ENCODE measurements at places on chromosomes 11 and 22. TPM values are rescaled to one million over a fixed set of nuclear protein-coding genes. Genes with fewer than 3 reads are reported as not detected.

The PITPNB gene
- 40.0 TPM for polyA plus RNA-seq

The ZC3H12C gene
- polyA plus RNA-seq, result 9.0 TPM

The GRM5 gene
- polyA plus RNA-seq, result not detected

The NPAS4 gene
- polyA plus RNA-seq, result 0.28 TPM

The DYNC2H1 gene
- polyA plus RNA-seq, result 10.1 TPM

The RIC8A gene
- polyA plus RNA-seq, result 60.2 TPM

The RAG2 gene
- 0.19 TPM for polyA plus RNA-seq

The APOL4 gene
- 20.3 TPM for polyA plus RNA-seq

The MMP11 gene
- 9.1 TPM for polyA plus RNA-seq

The GPR83 gene
- 0.23 TPM for polyA plus RNA-seq

The SH3BP1 gene
- 10.5 TPM for polyA plus RNA-seq

- no peak for DNase-seq
Measured at GRCh38 chr11:27466363-27466762, 6.2 kb downstream of the LGR4 start.

- no peak for DNase-seq
Measured at GRCh38 chr11:128052912-128053641, 534.3 kb downstream of the ETS1 start.

- no peak for DNase-seq
Measured at GRCh38 chr22:35677460-35678187, 29.4 kb downstream of the APOL6 start.

DNA sequence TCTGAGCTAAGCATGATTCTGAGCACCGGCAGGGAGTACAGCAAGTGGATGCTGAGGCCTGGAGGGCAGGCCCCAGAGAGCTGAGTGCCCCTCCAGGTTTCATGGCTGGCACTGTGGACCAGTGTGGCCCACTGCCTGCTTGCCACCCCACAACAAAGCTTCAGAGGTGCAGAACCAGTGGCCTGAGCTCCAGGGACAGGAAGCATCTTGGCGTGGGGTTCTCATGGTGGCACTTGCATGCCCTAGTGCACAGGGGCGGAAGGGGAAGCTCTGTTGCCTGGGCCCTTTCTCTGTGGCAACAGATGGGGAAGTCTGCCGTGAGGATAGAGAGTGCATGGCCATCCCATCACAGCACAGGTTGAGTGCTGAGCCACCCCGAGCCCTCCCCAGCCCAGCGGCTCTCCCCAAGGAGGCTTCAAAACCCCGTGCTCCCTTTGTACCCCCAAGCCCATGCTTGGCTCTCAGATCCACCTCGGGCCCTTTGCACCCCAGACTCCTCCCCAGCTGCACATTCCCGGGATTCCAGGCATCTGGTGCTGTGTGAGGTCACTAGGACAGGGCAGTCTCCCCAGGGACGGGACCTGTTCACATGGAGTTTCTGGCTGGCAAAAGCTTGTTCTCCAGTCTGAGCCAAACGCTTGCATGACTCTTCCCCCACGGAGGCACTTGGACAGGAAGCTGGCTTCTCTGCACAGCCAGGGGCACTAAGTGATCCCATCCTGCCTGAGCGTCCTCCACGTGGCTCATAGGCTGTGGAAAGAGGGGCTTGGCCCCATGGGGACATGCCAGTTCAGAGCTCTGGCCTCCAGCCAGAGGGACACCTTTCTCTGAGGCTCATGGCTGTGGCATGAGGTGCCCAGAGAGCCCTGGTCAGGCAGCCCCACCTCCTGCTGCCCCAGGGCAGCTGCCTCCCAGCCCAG is 4.2 kb downstream of the SLC25A1 start:
- no peak for DNase-seq

DNA sequence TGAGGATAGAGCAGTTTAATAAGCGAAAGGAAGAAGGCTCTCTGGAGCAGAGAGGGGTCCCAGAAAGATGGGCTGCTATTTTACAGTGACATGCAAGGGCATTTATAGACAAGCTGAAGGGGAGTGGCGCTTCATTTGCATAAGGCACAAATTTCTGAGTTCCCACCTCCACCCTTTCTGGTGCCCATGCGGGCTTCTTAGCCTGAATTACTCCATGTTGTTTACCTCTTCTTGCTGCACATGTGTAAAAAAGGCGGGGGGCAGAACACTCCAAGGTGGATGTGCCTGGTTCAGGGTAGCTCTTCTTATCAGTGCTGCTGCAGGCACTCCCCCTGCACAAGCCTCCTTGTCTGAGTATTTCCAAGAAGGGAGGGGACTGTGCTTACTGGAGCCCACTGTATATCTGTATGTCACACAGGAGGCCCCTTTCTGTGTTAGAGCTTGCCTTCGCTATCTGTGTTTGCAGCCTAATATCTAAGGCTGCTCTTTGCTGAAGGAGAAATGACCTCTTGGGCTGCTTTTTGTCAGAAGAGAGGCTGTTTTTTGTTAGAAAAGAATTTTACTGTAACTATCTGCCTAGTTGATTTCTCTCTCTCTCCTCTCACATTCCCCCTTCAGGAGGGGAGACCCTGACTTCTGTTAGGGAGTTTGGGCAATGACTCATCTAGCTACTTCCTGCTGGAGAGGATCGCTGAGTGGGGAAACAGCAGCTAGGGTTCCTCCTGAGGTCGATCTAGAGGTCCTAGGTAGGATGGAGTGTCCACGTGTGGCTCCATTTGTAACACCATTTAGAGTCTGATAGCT is 1057.0 kb upstream of the CNTN5 start:
- no peak for DNase-seq

DNA sequence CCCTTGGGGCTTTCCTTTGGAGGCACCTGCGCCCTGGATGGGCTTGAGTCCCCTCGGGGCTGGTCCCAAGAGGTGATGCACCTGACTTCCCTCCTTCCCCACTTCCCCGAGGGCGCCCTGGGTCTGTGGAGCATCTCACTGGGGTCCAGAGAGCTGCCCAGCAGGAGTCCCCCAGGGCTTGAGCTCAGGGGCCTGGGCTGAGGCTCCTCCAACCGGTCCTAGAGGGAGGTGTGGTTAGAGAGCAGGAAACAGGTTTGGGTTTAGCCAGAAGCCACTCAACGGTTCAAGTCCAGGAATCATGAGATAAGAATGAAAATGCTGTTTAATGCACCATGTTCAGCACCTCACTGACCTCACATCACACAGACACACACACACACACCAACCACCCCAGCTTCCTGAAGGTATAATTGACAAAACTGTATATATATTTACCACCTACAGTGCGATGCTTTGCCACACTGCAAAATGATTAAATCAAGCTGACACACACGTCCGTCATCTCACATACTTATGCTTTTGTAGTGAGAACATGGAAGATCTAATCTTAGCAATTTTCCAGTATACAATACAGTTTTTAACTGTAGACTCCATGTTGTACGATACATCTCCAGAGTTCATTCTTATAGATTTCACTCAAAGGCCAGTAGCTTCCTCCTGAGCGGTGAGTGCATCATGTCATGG is 628 bp upstream of the IGLL1 start:
- no peak for DNase-seq

DNA sequence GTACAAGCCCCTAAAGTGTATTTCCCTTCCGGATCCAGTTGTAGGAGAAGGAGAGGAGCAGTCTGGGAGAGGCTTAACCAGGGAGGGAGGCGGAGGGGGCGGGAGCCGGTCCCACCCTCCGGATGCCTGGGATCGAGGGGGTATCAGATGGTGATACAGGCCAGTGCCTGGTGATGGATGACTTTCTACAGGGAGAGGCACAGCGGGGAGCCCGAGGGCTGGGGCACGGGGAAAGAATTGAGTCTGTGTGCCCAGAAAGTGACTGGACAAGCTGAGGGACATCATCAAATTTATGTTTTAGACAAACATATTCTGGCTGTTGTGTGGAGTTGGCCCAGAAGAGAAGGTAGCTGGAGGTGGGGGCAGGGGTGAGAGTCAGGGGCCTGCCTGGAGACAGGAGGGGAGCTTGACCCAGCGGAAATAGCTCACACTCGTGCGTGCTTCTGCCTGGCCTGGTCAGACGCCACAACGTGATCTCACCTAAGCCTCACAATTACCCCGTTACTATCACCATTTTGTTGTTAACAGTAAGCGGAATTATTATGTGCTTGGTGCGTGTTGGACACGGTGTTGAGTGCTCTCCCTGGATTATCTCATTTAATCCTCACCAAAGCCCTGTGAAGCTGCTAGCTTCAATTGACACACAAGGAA is 42.4 kb downstream of the AMPD3 start:
- no peak for DNase-seq

GRCh38 chr11:35146711-35147110 is 7.7 kb downstream of the CD44 start:
- no peak for DNase-seq

GRCh38 chr11:96015906-96016565 is 92.1 kb upstream of the MTMR2 start:
- no peak for DNase-seq

GRCh38 chr11:17014833-17015626 is 816 bp upstream of the PLEKHA7 start:
- no peak for DNase-seq

- DNase-seq, result no peak
Measured at GRCh38 chr11:838441-839279, 3.7 kb downstream of the POLR2L start.

DNA sequence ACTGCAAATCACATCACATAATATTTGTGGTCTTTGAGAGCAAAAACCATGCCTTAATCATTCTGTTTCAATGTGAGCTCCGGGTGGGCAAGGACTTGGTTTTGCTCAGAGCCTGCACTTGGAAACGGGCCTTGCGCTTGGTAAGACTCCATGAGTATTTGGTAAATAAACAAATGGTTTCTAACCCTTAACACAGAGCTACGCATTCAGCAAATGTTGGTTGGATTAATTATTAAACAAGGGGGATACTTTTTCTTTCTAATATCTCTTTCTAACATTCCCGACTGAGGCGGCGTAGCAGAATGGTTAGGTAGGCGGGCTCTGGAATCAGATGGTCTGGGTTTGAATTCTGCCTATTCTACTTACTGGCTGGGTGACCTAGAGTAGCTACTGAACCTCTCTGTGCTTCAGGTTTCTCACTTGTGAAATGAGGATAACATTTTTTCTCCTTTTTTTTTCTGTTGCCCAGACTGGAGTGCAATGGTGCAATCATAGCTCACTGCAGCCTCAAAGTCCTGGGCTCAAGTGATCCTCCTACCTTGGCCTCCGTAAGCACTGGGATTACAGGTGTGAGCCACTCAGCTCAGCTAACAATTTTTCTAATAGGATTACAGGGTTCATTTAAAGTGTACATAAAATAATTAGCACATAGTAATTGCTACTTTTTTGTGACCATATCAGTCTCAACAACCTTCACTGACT is 3.4 kb upstream of the FAM83F start:
- DNase-seq, result no peak

DNA sequence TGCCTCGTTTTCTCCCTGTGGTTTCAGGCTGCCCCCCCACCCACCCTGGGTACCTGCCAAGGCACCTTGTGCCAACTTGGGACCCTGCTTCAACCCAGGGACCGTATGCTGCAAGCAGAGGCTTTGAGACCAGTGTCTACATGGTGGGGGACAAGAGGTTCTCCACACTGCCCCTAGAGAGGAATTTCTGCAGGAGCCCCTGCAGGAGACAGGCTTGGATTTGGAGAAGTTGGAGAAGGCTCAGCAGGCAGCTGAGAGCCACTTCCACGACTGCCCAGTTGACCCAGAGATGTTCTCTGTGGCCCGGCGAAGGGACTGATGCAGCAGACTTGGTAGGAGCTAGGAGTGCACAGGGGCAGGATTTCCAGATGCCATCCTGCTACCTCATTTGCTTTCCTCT is 20.1 kb upstream of the NNMT start:
- no peak for DNase-seq

GRCh38 chr11:102590276-102591049 is 34.7 kb downstream of the MMP20 start:
- no peak for DNase-seq

DNA sequence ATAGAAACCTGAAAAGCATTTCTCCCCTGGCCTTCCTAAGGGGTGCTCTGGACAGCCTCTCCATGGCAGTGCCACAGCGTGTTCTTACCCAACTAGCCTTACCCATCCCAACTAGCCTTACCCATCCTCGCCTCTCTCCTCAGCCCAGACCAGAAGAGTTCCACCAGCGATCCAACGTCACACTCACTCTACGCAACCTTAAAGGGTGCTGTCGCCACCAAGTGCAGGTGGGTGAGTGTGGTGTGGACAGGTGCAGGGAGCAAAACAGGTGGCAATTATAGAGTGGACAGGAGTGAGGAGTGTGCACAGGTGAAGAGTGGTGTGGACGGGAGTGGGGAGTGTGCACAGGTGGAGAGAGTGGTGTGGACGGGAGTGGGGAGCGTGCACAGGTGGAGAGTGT is 17.8 kb downstream of the TMEM121B start:
- DNase-seq, result no peak

DNA sequence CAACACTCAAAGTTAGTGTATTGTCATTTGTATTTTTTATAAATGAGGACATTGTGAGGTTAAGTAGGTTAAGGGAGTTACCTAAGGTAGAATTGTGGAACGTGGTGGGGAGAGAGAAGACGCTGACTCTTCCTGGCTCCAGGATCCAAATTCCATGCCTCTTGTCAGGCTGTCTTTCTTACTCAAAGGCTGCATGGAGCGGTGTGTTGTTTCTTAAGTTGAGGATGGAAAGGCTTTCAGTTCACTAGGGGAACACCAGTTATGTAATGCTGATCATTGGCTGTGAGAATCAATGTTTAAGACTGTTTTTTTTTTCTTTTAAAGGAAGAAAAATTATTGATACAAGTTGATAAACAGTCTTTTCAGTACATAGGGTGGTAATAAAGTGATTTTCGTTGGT is 2.9 kb downstream of the UBE2L3 start:
- no peak for DNase-seq

GRCh38 chr11:59710136-59710847 is 3.4 kb downstream of the OR10V1 start:
- no peak for DNase-seq

GRCh38 chr11:59473015-59473414 is at the start of gene OR4D10:
TSS of gene OR4D10 (plus strand) at chr11:59473315. CDS start at chr11:59477430, 4,115 bp downstream.
- DNase-seq, result no peak

- DNase-seq, result no peak
Measured at GRCh38 chr11:134228625-134229024, 4.2 kb downstream of the VPS26B start.

GRCh38 chr11:1335811-1336761 is 26.7 kb upstream of the TOLLIP start:
- peak; percentile 47 for DNase-seq

DNA sequence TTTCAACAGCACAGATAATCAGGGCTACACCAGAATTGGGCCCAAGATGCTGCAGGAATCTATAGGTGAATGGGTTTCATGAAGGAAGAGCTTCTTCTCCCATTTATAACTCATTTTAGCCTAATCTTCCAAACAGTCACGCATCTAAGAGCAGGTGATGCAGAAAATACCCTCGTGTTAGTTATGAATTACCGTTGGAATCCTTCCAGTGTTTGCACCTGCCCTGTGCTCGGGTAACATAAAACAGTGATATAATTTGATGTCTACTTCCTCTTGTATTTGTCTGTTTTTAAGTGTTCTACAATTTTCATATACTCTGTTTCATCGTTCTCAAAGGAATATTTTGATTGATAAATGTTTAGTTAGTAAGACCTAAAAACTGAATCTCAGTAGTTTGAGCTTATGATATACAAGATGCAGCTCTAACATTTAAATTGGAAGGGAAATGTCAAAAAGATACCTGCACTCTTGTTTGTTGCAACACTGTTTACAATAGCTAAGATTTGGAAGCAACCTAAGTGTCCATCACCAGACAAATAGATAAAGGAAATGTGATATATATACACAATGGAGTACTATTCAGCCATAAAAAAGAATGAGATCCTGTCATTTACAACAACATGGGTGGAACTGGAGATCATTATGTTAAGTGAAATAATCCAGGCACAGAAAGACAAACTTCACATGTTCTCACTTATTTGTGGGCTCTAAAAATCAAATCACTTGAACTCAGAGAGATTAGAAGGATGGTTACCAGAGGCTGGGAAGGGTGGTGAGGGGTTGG is 42.1 kb downstream of the PPARA start:
- no peak for DNase-seq

GRCh38 chr11:69486056-69486772 is 4.8 kb downstream of the LINC01488 start:
- DNase-seq, result no peak
